ENCODE measurements at places on chromosomes 1 and 21. TPM values are rescaled to one million over a fixed set of nuclear protein-coding genes. Genes with fewer than 3 reads are reported as not detected.

TMEM81 gene
- 0.52 TPM for total RNA-seq

PERM1 gene
- total RNA-seq, result 3.1 TPM

NHLH1 gene
- total RNA-seq, result not detected

CELA2A gene
- not detected for total RNA-seq

MAP3K7CL gene
- 37.6 TPM for total RNA-seq

TBX19 gene
- total RNA-seq, result 1.0 TPM

DOP1B gene
- 6.8 TPM for total RNA-seq

MANEAL gene
- total RNA-seq, result 2.1 TPM

PIGP gene
- 11.5 TPM for total RNA-seq

SON gene
- 103 TPM for total RNA-seq

TEDDM1 gene
- not detected for total RNA-seq

HRNR gene
- total RNA-seq, result not detected

GJA4 gene
- total RNA-seq, result 21.4 TPM

USH2A gene
- total RNA-seq, result 0.52 TPM

EDN2 gene
- not detected for total RNA-seq

CLEC20A gene
- total RNA-seq, result not detected

AUNIP gene
- total RNA-seq, result 1.6 TPM

C1QC gene
- total RNA-seq, result 30.3 TPM

PLA2G2F gene
- total RNA-seq, result not detected

GUCA2A gene
- not detected for total RNA-seq

RGS13 gene
- total RNA-seq, result under 0.01 TPM

PBX1 gene
- total RNA-seq, result 53.2 TPM

SMG7 gene
- 9.4 TPM for total RNA-seq

PRDM15 gene
- 2.6 TPM for total RNA-seq

GREM2 gene
- 2.6 TPM for total RNA-seq

MYOG gene
- 247 TPM for total RNA-seq

KLHL20 gene
- 26.6 TPM for total RNA-seq

FTCD gene
- total RNA-seq, result 0.52 TPM

DLGAP3 gene
- not detected for total RNA-seq

FMO2 gene
- 0.52 TPM for total RNA-seq

ATAD3C gene
- total RNA-seq, result not detected

RNU1-4 gene
- total RNA-seq, result under 0.01 TPM

SUSD4 gene
- total RNA-seq, result 4.7 TPM

ADAMTS5 gene
- 15.7 TPM for total RNA-seq

Measured in skeletal muscle tissue (tissue), 5 donors.